ENCODE measurements at places on chromosomes 11 and 22.
A peak's percentile ranks its signal among the peaks of the same experiment; 100 is the strongest.

GRCh38 chr22:38177926-38178604 is 3.6 kb downstream of the PLA2G6 start:
- no peak for DNase-seq

DNA sequence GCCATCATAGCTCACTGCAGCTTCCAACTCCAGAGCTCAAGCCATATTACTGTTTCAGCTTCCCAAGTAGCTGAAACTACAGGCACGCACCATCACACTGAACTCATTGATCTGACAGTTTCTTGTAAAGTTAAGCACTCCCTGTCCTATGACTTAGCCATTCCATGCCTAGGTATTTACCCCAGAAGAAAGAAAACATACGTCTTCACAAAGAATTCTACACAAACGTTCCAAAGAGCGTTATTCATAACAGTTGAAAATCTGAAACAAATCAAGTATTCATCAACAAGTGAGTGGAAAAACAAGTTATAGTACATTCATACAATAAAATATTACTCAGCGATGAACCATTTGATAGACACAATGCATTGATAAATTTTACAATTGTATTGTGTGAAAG is 7.8 kb upstream of the NLRP10 start:
- DNase-seq: no peak

GRCh38 chr11:86863476-86863875 is 63.1 kb downstream of the PRSS23 start:
- no peak for DNase-seq

GRCh38 chr22:42432818-42433217 is 615 bp upstream of the NFAM1 start:
- DNase-seq: no peak

DNA sequence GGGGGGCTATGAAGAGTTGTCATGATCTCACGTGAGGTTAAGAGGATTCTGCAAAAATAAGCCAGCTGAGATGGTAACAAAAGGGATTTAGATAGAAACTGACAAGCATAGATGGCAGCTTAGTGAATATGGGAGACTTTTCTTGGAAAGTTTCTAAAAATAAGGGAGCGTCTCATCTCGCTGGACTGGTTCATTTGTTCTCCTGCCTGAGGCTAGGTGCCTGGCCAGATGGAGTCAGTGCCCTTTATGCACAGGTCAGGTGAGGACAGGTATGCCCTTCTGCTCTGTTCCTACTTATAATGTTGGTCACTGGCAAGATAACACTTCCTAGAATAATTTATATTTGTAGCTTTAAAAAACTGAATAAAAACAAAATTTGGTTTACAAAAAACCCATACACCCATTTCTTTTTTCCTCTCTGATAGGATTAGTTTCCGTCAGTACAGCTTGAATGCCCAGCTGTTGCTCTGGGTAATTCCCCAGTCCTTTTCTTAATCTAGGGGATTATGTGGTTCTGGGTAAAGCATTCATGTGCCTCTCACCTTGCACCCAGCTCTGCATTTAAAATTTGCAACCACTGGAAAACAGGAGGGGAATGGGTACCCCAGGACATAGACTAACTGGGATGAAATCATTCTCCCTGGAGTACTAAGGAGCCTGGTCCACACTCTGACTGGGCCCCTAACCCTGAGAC is 90.0 kb downstream of the AMOTL1 start:
- no peak for DNase-seq

- no peak for DNase-seq
These were observed 719 bp downstream of the TALDO1 start for GRCh38 chr11:748007-748359.

DNA sequence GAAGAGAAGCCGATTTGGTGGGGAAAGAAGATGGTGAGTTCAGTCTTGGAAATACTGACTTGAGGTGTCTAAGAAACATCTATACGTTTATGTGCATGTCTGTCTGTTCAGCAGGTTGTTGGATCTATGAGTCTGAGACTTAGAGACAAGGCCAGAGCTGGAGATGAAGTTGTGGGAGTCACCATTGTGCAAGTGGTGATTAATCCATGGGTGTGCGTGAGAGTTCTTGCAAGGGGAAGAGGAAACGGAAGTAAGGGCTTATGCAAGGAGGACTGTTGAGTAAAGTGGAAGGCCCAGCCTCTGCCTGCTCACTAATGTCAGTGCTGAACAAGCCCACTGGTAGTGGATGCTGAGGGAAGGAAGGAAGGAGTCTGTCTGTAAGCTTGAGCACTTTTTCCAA is 9.7 kb downstream of the TMEM45B start:
- no peak for DNase-seq

DNA sequence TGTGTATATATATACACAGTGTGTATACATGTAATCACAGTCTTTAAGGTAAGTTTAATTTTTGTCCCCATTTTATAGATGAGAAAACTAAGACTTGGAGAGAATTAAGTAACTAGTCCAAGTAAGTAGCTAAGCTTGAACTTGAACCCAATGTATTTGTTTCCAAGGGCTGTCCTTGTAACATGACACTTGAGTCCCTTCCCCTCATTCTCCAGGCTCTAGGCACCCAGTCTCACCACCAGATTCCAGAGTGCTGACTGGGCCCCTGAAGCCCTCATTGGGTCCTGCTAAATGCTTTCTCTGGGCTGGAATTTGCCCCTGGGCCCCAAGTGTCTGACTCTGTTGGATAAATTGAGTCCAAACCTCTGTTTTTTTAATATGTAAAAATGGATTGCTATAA is 45.5 kb downstream of the ADM start:
- no peak for DNase-seq

GRCh38 chr11:64667154-64667745 is 55.7 kb downstream of the NRXN2 start:
- no peak for DNase-seq

- no peak for DNase-seq
These were observed 26.9 kb upstream of the CAT start for GRCh38 chr11:34411791-34412190.

GRCh38 chr22:22042009-22042408 is 59.4 kb upstream of the TOP3B start:
- no peak for DNase-seq

DNA sequence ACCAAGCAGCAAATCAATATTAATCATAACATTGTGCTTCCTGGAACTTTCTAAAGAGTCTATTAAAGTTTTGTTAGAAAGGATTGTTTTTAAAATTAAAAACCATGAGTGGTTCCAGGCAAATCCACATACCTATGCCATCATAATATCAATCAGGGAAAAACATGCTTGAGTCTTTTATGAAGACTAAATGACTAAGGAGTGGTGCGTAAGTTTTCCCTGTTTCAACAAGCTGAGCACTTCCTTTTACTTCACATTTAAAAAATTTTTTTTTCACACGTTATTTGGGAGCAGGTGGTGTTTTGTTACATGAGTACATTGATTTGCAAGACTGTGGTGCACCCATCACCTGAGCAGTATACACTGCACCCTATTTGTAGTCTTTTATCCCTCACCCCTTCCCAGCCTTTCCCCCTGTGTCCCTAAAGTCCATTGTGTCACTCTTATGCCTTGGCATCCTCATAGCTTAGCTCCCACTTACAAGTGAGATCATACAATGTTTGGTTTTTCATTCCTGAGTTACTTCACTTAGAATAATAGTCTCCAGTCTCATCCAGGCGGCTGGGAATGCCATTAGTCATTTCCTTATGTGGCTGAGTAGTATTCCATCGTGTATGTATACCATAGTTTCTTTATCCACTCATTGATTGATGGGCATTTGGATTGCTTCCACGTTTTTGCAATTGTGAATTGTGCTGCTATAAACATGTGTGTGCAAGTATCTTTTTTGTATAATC is 1190.3 kb upstream of the RAG2 start:
- no peak for DNase-seq

DNA sequence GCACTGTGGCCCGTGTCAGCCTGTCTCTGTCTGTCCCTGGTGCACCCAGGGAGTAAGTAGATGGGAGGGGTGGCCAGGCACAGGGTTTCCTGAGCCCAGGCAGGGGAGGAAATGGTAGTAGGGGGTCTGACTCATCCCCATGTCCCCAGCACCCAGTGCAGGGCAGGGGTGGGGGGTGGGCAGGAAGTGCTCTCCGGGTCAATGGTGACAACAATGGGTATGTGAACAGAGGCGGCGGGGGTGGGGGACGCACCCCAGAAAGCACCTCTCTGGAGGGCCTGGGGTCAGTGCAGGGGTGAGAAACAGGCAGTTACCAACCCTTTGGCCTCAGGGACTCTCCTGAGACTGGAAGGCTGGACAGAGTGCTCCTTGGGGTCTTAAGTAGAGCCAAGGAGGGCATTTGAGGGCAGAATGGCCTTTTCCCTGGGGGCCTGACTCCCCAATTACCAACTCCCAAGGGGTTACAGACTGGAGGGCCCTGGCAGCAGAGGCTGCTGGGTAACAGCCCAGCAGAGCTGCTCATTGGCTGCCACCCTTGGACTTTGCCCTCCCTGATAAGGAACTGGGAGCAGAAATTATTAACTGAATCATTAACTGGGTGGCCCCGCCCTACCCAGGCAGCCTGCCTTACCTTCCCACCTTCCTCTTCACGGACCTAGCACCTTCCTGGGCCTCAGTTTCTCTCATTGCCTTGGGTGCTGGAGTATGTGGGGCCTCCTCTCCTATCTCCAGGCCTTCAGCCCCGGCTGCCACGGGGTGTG is 4.2 kb downstream of the MYRF start:
- peak; percentile 26 for DNase-seq

- no peak for DNase-seq
These were observed 8.2 kb downstream of the CREB3L1 start for GRCh38 chr11:46285594-46286033.

- peak; percentile 55 for DNase-seq
These were observed 41.8 kb downstream of the TXN2 start for GRCh38 chr22:36439481-36440271.

- no peak for DNase-seq
These were observed 70.4 kb downstream of the GLYATL1 start for GRCh38 chr11:59009661-59010060.

- no peak for DNase-seq
These were observed 5.1 kb upstream of the SEPTIN3 start for GRCh38 chr22:41964112-41964491.

DNA sequence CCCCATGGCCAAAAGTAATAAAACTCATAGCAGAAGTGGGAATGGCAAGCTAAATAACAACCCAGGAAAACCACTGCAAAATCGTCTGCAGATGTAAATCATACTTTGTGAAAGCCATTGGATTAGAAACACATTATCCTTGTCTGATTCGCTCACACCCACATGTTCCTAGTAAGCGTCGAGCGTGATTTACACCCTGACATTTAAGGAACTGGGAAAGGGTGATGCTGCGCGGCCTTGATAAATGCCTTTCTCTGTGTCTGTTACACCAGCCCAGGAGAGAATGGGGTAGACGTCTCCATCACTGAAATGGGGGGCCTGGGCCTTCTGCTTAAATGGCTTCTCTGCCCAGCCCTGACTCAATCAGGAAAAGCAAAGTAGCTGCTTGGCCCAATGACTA is 162.7 kb downstream of the NTM start:
- DNase-seq: no peak

- no peak for DNase-seq
These were observed 56.8 kb upstream of the GAB2 start for GRCh38 chr11:78474451-78474850.

DNA sequence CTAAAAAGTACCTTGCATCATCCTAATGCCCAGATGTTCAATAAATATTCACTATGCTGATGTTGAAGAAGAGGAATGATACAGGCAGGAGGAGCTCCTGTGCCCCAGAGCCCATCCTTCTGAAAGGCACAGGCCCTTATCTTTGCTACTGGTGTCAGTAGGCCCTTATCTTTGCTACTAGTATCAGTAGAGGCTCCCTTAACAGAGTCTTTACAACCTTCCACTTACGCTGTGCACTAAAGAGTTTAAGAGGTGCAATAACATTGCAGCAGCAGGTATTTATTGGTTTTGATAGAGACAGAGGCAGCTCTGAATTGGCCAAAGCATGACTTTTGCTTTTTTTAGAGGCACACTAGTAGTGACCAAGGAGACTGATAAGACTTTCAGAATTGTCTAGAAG is 174.4 kb downstream of the TENM4 start:
- DNase-seq: no peak

- DNase-seq: no peak
These were observed 23.2 kb upstream of the PDGFB start for GRCh38 chr22:39267974-39268373.

GRCh38 chr11:133892584-133893380 is 47.5 kb upstream of the SPATA19 start:
- no peak for DNase-seq

GRCh38 chr11:26112264-26112663 is 219.7 kb upstream of the ANO3 start:
- no peak for DNase-seq

GRCh38 chr11:119380827-119381180 is 686 bp downstream of the USP2 start:
- no peak for DNase-seq

DNA sequence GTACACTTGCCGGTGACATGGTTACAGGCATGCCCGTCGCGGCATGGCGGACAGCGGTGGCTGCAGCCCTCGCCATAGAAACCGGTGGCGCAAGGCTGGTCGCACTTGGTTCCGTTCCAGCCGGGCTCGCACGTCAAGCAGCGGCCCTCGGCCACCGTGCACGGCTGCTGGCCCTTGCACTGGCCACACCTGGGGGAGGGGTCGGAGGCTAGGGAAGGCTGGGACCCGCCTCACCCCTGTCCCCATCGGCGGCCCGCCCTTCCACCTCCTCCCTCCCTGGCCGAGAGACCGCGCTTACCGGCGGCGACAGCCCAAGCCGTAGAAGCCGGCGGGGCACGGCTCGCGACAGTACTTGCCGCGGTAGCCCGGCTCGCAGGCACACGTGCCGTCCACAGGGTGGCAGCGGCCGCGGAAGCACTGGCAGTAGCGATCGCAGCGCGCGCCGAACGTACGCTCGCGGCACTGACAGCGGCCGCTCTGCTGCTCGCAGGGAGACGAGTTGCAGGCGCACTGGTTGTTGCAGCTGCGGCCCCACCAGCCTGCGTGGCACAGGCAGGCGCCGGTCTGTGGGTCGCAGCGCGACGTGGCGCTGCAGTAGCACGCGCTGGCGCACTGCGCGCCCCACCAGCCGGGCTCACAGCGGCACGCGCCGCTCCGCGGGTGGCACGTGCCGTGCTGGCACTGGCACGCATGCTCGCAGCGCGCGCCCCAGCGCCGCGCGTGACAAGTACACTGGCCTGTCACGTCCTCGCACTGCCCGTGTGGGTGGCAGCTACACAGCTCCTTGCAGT is 6.7 kb downstream of the SCARF2 start:
- DNase-seq: peak; percentile 77

DNA sequence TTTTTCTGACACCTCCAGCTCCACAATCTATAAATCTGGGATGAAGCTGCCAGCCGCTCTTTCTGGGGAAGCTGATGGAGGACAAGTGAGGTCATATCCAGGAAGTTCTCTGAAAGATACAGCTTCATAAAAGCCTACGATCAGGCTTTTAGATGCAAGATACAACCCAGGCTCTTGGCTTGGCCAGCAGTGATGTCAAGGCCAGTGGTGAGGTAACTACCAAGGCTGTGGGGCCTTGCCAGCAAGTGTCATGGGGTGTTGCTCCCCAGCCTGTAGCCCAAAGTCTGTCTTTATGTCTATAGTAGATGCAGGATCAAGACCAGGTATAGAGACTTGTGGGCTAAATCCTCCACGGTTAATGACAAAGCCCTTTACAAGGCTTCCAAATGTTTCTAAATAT is 70.1 kb upstream of the TIMP3 start:
- no peak for DNase-seq

Measured in stimulated activated CD4-positive, alpha-beta T cell treated with anti-CD3 and anti-CD28 coated beads, Interleukin-15, amount 100 ng/mL, for 24 hours (primary cell).